Ascending aorta (tissue), 2 donors: ENCODE measurements at places on chromosomes 4 and X.

DNA sequence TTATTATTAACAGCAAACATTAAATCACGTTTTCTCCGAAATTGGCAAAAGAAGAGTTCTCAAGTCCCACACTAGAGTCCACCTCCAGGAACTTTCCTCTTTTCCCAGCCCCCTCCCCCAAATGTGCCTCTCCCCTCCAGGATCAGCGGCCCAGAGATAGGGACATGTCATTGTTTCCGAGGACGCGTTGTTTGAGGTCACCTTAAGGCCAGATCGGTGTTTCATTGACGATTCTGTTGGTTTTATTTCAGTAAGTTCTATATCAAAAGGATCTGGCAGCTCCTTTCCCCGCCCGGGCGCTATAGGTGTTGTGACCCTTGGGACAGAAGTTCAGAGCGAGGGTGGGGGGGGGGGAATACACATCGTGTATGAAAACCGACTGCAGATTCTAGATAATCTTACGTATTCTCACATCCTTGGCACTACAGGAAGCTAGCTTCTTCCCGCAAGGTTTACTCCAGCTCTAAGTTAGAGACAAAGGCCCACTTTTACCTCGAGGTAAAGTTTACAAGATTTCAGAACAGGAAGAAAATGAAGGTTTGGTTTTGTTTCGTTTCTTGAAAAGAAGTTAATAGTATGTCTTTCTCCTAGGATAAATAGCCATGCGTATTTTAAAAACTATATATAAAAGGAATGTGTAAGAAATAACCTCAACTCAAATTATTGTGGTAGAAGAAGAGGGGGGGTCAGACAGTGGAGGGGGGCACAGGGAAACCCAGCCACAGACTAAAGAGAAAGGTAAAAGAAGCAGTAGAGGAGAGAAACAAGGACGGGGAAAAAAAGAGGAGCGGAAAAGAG, 739 bp upstream of the MSX1 start:
- DNase-seq: no peak

DNA sequence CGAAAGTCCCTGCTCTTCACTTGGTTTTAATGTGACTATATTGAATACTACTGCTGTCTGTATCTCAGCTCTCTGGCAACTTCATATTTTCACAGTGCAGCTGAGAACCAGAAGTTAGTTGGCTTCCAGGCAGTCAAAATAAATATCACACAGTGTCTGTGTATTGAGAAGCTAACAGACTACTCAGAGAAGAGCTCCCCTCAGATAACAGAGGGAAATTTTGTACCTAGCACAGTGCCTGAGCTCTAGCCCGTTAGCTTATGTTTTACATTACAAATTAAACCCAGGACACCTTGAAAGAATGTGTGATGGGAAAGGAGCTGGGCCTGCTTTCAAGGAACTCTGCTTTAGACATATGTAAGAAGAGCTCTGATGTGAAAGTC, 22.7 kb downstream of the JADE1 start:
- no peak for DNase-seq

GRCh38 chr4:73408181-73408867, 4.2 kb downstream of the ALB start:
- no peak for DNase-seq

- DNase-seq: no peak
Observed at GRCh38 chr4:181998398-181999295, 244.6 kb upstream of the TENM3 start.

DNA sequence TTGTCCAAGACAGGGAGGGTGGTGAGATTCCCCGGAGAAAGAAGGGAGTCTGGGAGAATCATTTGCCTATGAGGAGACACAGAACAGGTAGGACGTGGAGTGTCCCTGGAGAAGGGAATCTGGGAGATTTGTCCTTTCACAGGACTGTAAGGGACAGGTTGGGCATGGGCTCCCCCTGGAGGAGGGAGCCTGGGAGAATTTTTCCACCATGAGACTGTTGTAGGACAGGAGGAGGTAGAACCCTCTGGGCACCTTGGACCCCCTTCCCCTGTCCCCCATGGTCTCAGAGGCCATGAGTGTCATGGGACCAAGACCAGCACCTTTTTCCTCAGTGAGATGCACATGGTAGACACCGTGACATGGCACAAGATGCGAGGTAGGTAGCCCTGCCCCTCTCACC, 2.8 kb downstream of the PORCN start:
- DNase-seq: no peak

GRCh38 chr4:123444290-123444731, 47.7 kb downstream of the SPRY1 start:
- no peak for DNase-seq

DNA sequence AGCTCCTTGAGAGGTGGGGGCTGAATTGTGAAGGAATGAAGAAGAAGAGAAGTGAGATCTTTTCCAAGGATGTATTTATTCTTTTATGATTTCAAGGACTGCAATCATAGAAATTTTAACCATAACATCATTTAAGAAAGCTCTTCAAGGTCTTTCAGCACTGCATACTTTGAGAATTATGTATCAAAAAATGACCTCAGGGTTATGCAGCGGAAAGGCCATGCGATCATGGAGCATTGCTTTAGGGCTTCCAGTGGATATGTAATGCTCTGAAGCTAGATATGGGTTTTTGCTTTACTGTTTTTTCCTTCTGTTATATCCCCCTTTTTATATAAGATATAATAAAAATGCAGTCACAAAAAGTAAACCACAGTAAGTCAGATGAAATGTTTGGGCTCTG, 38.7 kb downstream of the SGMS2 start:
- no peak for DNase-seq

DNA sequence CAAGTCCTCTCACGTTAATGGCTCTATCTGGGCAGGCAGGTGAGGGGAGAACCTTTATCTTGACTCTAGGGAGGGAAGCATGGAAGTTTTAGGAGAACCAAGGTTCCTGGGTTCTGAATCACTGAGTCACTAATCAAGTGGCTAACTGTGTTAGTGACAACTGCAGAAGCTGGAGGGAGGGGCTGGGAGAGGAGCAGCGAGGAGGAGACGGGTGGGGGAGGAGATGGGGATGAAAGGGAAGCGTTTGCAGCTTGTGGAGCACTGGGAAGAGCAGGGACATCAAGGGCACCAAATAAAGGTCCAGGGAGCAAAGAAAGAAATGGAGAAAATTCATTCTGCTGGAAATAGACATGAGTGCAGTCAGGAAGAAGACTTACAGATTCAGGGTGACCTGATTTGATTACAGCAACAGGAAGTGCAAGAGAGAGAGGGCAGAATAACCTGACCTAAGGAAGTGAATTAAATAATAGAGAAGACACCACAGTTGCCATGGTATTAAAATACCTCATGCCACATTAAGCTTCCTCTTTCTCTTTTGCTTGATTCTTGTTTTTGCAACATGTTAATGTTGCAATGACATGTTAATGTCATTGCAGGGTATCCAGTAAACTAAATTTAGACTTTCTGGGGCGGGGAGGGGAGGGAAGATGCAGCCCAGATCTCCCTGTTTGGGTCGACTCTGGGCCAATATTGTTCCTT, 4.5 kb upstream of the SETD7 start:
- DNase-seq: no peak

DNA sequence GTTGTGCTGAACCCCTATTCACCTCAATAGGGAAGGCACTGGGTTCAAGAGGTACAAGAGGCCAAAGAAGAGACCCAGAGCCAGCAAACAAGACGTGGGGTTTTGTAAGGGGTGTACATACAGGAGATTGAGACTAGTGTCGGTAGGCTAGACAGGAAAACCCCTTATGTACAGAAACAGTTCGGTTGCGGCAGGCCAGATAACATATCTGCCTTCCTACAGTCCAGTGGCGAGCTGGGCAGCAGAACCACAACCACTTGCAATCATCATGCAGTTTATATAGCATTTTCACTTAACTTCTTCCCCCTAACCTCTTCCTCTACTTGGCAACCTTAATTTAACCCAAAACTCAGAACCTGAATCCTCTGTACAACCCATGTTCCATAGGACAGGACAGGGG, 422.2 kb downstream of the PDHA2 start:
- DNase-seq: no peak

DNA sequence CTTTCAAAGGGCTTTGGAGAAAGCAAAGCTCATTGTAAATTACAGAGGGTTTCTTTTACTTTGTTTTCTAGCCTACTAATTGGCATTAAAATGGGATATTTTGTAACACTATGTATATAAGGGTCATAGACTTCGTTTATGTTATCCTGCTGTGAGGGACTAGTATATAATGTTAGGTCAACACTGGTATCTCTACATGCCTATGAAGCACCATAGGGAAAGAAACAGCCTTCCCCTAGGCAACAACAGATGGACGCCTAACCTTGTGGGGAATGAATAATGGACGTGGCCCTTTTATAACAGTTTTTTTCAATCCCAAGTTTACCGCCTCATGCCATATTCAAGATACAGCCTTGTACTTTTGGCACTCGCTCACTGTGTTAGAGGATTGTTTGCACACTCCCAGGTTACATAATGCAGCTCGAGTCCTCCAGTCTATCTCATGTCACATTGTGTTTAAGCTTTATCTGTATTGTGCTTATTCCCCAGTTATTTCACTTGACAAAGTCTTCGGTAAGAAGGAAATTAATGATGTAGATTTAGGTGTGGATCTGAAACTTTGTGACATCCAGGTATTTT, 711.0 kb downstream of the RPA4 start:
- no peak for DNase-seq

DNA sequence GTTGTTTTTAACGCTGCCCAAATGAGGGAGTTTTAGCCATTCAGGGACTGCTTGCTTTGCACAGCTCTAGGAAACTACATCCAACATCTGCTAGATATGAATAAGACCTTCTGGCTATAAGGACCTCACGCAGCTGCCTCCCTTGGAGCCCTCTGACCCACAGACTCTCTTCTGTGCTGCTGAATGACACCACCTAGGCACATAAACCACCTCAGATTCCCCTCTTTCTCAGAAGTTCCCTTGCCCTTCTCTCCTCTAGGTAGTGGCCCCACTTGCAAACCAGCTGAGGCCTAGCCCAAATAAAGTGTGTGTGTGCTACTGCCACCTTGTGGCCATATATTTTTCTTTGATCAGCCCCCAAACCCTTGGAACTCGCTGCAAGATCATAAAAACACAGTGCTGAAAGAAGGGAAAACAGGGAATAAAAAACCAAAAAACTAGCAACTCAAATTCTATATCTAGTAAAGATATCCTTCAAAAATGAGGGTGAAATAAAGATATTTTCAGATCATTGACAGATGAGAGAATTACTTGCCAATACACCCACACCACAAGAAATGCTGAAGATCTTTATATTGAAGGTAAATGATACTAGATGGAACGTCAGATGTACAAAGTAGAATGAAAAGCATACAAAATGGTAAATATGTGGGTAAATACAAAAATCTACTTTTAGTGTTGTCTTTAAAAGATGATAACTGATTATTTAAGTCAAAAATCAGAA, 265.9 kb downstream of the ADAMTS3 start:
- DNase-seq: no peak

DNA sequence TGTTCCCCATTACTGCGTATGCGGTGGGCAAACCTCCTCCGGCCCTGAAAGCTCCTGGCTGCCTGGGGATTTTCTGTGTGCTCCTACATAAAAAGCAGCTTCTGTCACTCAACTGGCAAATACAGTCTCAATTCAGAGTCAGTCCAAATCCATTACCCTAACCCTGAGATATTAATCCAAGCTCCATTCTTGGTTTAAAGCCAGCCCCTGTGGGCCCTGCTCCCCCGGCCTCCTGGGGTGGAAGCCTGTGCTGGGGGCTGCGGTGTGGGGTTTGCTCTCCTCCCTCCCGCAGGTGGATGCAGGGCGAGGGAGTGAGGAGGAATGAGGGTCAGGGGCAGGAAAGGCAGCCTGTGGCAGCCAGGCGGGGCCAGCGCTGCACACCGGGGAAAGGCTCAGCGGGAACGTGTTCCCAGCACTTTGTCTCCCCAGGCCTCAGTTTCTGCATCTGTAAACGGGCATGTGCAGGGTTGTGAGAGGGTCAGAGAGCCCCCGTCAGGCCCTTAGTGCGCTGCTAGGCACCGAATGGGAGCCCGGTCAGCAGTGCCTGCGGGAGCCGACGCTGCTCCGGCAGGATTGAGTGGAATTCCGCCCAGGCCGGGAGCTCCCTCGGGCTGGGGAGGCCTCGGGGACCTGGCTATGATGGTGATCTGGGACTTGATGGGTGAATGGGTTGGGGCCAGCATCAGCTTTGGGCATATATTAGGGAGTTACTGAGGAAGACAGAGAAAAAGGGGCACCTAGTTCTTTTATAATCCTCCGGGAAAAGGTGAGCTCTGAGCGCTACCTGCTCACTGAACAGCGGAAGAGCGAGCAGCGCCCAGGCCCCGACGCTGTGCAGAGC, 6.3 kb upstream of the RGS12 start:
- DNase-seq: no peak

DNA sequence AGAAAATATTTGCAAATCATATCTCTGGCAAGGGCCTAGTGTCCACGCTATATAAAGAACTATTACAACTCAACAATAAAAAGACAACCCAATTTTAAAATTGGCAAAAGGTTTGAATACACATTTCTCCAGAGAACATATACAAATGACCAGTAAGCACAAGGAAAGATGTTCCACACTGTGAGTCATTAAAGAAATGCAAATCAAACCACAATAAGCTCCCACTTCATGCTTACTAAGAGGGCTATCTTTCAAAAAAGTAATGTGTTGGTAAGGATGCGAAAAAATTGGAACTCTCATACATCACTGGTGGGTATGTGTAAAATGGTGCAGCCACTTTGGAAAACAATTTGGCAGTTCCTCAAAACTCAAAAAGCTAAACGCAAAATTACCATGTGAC, 884.0 kb upstream of the INTU start:
- DNase-seq: no peak

DNA sequence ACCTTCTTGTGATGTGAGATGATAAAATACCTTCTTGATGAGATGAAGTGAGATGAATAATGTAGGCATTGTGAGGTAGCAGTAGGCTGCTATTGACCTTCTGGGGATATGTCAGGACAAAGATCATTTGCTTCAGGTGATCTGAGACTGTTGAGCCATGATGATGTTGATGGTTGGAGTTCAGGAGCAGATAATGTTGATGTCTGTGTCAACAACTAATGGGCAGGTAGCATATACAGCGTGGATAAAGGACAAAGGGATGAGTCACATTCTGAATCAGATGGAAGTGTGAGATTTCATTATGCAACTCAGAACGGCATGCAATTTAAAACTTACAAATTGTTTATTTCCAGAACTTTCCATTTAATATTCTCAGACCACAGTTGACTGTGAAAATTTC, 57.3 kb downstream of the RAP1GDS1 start:
- no peak for DNase-seq

- DNase-seq: no peak
Observed at GRCh38 chrX:79138658-79139241, 5.7 kb upstream of the GPR174 start.

GRCh38 chr4:184951668-184952160, 66.6 kb upstream of the HELT start:
- no peak for DNase-seq

DNA sequence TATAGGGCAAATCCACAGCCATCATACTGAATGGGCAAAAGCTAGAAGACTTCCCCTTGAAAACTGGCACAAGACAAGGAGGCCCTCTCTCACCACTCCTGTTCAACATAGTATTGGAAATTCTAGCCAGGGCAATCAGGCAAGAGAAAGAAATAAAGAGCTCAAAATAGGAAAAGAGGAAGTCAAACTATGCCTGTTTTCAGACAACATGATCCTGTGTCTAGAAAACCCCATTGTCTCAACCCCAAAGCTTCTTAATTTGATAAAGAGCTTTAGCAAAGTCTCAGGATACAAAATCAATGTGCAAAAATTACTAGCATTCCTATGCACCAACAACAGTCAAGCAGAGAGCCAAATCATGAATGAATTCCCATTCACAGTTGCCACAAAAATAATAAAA, 160.3 kb downstream of the CXXC4 start:
- no peak for DNase-seq

- no peak for DNase-seq
Observed at GRCh38 chr4:32876546-32876945, 2156.4 kb downstream of the PCDH7 start.

GRCh38 chrX:300334-300733, 18.3 kb downstream of the GTPBP6 start:
- DNase-seq: no peak
